ENCODE measurements at places on chromosomes 4 and X.

DNA sequence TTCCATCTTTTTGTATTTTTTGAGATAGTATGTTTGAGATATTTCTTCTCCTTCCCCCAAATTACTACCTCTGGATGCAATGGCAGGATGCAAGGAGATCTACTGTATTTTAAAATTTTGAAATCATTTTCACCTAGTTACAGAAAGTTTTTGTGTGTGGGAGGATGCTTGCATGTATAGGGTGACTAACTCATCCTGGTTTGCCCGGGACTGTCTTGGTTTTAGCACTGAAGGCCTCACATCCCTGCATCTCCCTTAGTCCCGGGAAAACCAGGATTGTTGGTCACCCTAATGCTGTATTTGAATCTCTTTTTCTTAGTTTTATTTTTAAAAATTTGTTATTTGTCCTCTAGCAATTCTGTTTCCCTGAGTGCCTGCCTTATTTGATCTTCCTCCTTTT is 12.1 kb downstream of the SUPT20HL2 start:
- DNase-seq: no peak

DNA sequence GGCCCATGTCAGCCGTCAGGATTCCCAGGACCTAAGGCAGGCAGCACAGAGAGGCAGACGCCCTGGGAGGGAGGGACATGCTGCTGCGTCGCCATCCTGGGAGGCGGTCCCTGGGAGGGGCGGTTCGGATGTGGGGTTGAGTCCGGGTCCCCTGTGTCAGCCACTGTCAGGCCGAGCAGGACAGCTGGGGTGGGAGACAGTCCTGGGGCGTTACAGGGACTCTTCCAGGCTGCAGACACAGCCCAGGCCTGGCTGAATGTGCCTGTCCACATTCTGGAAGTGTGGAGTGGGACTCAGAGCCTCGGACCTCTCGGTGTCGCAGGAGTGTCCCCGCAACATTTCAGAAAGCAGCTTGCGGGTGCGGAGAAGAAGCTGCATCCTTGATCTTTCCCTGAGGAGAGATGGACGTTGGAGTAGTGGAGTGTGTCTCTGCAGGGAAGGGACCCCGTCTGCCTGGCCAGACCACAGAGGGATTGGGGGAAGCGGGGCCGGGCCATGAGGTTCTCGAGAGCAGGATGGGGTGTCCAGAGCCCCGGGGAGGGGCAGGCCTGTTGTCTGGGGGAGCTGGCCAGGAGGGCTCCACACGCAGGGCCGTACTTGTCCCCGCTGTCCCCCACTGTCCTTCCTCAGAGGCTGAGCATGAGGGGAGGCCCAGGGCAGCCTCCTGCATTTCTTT is 6.1 kb downstream of the AKAP17A start:
- no peak for DNase-seq

DNA sequence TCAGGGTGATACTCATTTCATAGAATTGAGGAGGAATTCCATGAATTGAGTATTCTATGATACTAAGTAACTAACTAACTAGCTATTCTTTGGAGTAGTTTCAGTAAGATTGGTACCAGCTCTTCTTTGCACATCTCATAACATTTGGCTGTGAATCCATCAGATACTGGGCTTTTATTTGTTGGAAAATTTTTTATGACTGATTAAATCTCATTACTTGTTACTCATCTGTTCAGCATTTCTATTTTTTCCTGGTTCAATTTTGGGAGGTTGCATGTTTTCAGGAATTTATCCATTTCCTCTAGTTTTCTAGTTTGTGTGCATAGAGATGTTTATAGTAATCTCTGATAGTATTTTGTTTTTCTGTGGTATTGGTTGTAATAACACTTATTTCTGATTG is 70.8 kb upstream of the FREM3 start:
- DNase-seq: no peak

DNA sequence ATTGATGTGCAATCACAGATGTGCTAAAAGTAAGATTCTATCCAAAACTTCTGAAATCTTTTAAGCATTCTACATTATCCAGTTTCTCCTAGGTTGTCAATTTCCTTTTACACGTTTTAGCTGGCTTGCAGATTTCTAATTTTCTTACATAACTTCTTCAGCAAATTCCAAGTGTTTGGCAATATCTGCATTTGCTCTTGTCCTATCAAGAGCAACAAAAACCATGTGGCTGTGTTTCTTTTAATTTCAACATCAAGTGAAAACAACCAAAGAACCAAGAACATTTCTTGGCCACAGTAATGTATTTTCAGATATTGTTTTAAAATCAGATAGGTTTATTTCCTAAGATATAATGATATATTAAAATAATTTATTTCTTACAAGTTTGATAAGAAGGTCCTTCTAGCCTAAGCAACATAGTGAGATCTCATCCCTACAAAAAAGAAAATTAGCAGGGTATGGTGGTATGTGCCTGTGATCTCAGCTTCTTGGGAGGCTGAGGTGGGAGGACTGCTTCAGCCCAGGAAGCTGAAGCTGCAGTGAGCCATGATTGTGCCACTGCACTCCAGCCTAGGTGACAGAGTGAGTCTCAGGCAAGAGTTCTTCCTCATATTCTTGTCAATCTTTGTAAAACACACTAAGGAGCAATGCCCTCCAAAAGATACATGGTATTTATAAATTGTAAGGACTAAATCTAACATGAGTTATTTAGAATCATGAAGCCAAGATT is 131.4 kb upstream of the NAP1L5 start:
- peak; percentile 57 for DNase-seq

DNA sequence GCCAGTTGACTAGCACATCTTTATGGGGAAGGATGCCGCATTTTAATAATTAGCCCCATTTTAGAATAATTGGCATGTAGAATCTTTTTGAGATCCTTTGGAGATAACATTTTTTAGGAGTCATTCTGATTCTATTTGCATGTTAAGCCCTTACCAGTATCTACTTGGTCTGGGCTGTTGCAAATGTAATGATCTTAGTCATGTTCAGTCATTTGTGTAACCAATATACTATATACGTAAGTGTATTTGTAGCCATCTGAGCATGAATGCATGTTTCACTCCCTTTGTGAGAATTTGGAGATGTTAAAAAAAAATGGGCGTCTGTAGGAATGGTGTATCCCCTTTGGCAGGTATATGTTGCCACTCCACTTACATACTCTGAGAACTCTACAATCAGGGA is 119.1 kb downstream of the TEX13A start:
- no peak for DNase-seq

GRCh38 chr4:147938496-147938895 is 206.6 kb downstream of the ARHGAP10 start:
- DNase-seq: no peak

GRCh38 chr4:99722725-99723124 is 65.1 kb upstream of the C4orf54 start:
- DNase-seq: no peak

- no peak for DNase-seq
Observed at GRCh38 chr4:159143687-159144086, 40.8 kb downstream of the RAPGEF2 start.

DNA sequence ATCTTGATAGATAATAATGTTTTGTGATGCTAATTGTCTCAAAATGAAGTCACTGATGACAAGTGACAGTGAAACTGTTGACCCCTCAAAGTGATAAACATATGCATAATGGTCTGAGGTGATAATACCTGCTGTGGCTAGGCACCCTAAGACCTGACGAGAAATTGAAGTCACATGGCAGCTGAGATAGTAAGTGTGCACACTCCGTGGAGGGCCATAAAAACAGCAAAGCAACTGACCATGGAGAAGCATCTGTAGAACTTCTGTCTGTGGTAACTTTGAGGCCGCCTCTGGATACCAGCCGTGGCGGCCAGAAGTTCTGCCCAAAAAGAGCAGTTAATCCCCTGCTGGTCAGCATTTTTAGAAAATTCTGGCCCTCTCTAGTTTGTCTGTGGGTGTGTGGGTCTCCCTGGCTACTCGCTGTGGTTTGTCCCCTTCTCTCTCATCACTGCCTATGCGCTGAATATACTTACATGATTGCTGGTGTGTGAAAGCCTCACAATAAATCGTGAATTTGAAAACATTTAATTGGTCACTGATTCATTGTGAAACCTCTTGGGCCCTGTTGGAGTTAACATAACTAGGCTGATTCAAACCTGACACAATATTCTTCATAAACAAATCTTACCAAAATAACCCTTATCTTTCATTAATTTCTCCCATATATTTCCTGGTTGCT is 50.6 kb downstream of the CCDC149 start:
- no peak for DNase-seq

DNA sequence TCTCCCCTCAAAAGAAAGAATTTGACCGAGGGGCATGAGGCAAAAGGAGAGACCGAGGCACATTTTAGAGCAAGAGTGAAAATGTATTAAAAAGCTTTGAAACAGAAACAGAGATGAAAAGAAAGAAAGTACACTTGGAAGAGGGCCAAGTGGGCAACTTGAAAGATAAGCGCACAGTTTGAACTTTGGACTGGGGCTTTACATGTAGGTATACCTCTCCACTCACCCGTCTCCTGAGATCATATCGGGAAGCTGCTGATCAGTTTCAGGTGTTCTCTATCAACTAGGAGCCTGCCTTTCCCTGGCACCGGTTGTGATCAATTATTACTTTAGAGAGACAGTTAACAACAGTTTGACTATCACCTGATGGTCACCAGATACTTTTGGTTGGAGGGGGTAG is 2666.5 kb downstream of the ARAP2 start:
- DNase-seq: no peak

DNA sequence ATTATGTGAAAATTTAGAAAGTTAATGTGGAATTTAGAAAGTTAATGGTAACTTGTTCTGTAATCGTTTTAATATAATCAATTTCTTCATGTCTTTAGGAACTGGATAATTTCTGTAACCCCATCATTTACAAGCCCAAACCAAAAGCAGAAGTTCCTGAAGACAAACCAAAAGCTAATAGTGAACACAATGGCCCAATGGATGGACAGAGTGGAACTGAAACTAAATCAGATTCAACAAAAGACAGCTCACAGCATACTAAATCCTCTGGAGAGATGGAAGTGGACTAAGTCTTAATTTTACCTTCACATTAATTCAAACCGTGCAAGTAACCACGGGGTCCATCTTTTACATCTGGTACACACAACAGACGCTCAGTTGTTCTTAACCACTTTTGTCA is 48.1 kb upstream of the PLK4 start:
- no peak for DNase-seq

GRCh38 chrX:45879512-45879911 is 665.7 kb downstream of the ZNF674 start:
- no peak for DNase-seq

- peak; percentile 0 for DNase-seq
Observed at GRCh38 chrX:6041630-6042029, 187.0 kb downstream of the NLGN4X start.

DNA sequence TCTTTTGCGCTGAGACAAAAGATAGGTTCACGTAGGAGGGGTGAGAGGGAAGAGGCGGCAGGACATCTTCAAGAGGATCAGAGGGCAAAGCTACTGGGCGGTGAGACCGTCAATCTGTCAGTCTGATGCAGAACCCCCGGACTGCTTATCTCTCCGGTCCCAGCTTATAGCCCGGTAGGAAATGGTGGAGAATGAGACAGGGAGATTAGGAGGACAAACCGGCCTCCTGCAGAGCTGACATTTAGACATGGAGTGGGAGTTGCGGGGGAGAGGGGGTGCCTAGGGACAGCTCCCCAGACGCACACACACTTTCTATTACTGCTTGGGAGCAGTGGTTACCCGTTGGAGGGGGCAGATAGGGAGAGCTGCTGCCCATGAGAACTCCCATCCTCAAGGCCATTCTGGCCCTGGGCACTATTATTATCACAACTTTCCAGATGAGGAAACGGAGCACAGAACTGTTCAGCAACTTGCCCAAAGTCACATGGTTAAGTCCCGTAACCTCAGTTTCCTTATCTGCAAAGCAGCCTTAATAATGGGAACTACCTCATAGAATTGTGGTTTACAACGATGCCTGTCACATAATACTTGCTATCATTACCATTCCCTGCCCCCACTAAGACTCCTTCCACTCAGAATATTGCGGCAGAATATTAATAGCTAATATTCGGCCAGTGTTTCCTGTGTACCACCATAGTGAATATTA is 1.1 kb upstream of the HDAC6 start:
- no peak for DNase-seq

DNA sequence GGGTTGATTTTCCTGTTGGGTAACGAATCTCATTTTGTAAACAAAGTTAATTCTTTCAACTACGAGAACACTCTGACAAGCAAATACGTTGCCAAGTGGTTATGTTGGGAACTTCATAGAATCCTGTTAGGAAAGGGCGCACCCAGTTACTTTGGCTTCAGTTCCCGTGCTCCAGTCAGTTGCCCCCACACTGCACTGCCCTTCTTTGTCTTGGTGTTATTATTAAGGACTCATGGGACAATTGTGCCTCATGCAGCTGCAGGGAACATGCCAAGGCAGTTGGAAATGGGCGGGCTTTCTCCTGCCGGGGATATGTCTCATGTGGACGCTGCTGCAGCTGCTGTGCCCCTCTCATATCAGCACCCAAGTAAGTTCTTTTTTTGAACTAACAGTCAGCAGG is 28.9 kb downstream of the OFD1 start:
- DNase-seq: no peak

DNA sequence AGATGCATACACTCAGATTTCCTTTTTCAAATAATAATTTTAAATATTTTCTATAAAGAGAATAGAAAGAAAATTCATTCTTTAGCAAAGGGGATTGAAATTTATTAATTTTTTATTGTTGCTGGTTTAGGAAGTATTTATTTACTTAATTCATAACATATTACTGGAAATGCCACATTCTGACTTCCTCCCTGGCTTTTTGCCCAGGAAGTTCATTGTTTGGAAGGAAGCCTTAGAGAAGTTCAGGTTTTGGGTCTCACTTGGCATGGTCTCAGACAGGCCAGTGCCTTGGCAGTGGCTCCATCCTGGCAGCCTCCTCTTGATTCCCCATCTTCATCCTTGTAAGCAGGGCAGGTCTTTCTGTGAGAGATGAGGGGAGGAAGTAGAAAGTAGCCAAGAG is 50.5 kb downstream of the IL15 start:
- DNase-seq: peak; percentile 56

DNA sequence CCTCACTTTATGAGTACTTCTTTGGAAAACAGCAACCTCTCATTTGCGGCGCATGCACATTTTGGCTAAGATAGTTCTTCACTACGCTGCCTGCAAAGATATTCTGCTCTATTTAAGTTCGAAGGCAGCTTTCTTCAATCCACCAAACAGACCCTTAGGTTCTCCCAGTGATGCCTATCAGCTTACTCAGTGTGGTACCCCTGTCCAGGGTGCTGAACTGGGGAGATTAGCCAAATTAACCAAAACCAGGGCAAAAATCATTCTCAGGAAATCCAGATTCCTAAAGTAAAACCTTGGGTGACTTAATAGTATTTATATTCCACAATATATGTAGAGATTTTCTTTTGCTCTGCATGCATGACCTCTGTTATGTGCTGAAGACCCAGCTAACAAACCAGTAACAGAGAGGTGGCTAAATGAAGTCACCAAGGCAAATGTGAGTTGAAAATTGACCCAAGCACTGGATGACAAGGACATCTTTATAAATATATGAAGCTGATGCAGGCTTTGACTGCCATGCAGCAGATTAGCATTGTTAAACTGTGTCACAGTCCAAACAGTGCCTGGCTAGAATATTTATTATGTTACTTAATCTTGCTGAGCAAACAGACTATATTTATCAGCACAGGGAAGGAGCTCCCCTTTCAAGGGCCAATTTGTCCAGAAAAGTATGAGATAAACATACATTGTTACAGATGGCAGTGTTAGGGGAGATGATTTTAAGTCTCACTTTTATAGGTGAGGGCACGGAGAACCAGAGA is 418.2 kb downstream of the STIM2 start:
- peak; percentile 62 for DNase-seq
